SK-N-SH (cell line): ENCODE measurements at places on chromosomes 1 and 21. TPM values are rescaled to one million over a fixed set of nuclear protein-coding genes. Genes with fewer than 3 reads are reported as not detected.

- no peak overlapping the region for H3K27ac ChIP-seq
- no peaks in the 10 kb centered on the region for H3K27me3 ChIP-seq
- H3K4me3 ChIP-seq = no peak overlapping the region
- H3K4me1 ChIP-seq = no peaks in the 10 kb centered on the region
- DNase-seq = no peak
These were observed 54.6 kb downstream of the F3 start for GRCh38 chr1:94486990-94487389.

GRCh38 chr1:98059620-98060019 is 138.8 kb upstream of the DPYD start:
- H3K4me3 ChIP-seq = no peak overlapping the region
- no peaks in the 10 kb centered on the region for H3K36me3 ChIP-seq
- H3K4me1 ChIP-seq = peaks cover 3% of the 10 kb centered on the region
- H3K27ac ChIP-seq = no peak overlapping the region
- no peaks in the 10 kb centered on the region for H3K27me3 ChIP-seq
- no peak for DNase-seq

- no peak for DNase-seq
- H3K36me3 ChIP-seq = no peaks in the 10 kb centered on the region
These were observed 101.6 kb downstream of the GABPA start for GRCh38 chr21:25836396-25836795.

DNA sequence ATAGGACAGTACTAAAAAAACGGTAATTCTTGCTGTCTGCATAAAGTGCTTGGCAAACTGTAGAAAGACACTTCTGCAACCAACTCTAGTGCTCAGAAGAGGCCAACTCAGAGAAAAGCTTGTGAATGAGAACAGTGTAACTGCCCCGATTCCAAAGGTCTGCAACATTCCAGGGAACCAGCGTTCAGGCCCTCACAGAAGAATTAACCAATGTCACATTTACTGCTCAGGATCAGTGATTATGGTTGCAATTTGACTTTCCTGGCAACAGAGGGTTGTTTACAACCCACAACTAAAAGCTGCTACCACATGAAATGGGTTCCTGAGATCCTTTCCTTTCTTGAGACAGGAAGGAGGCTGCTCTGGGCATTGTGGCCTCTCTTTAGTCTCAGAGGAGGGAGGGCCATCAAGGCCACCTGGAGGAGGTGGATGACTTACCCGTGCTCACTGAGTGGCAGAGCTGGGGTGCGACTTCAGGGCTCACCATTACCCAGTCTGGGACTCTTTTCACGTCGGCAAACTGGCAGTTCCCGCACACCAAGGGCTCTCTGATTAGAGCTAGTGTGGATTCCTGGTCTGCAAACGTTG is 15.3 kb downstream of the SRSF4 start:
- no peak overlapping the region for H3K4me3 ChIP-seq
- H3K4me1 ChIP-seq = peaks cover 17% of the 10 kb centered on the region; the same call in 1 of the 2 replicates
- peaks cover 64% of the 10 kb centered on the region for H3K36me3 ChIP-seq
- H3K27ac ChIP-seq = no peak overlapping the region

- peak; percentile 67 for DNase-seq
- H3K4me3 ChIP-seq = no peak overlapping the region
- peaks cover 19% of the 10 kb centered on the region; the same call in 1 of the 2 replicates for H3K27me3 ChIP-seq
- peaks cover 19% of the 10 kb centered on the region for H3K4me1 ChIP-seq
- no peak overlapping the region for H3K27ac ChIP-seq
- no peaks in the 10 kb centered on the region for H3K36me3 ChIP-seq
These were observed 250.8 kb downstream of the FOXD2 start for GRCh38 chr1:47688461-47689296.

- H3K27ac ChIP-seq = no peak overlapping the region
- H3K36me3 ChIP-seq = no peaks in the 10 kb centered on the region
These were observed 25.1 kb downstream of the IRF2BP2 start for GRCh38 chr1:234584926-234585325.

DNA sequence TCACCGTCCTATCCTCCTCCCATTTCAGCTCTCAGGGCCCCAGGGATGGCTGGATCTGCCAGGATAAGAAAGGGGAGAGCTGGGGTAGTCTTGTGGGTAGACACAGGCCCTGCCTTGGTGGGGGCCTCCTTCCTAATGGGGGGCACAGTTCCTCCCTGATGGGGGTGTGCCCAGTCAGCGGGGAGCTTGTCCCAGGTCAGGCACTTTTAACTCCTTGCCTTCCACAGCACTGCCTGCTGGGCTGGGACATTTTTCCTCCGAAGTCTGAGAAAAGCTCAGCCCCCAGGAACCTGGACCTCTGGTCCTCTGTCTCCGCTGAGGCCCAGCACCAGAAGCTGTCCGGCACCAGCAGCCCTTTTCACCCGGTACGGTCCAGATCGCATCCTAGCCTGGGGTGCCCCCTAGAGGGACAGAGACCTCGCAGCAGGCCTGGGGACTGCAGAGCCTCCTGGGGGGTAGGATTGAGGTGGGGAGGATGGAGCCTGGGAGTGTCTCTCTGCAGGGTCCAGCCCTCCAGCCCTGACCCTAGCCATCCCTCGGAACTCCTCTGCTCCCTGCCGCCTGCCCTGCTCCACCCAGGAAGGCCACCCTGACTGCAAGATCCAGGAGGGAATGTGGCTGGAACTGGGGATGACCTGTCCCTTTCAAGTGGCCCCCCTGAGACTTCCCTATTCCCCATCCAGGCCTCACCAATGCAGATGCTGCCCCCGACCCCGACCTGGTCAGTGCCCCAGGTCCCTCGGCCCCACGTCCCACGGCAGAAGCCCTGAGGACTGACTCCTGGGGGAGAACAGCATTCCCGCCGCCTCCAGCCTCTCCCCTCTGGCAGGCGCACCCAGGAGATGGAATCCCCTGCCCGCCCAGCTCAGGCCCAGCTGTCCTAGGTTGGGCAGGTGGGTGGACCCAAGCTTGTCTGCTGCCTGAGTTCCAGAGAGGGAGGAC is 12.0 kb downstream of the MIIP start:
- DNase-seq = peak; percentile 80
- H3K27me3 ChIP-seq = no peaks in the 10 kb centered on the region
- peaks cover 3% of the 10 kb centered on the region for H3K36me3 ChIP-seq
- H3K27ac ChIP-seq = no peak overlapping the region
- no peaks in the 10 kb centered on the region for H3K4me1 ChIP-seq

DNA sequence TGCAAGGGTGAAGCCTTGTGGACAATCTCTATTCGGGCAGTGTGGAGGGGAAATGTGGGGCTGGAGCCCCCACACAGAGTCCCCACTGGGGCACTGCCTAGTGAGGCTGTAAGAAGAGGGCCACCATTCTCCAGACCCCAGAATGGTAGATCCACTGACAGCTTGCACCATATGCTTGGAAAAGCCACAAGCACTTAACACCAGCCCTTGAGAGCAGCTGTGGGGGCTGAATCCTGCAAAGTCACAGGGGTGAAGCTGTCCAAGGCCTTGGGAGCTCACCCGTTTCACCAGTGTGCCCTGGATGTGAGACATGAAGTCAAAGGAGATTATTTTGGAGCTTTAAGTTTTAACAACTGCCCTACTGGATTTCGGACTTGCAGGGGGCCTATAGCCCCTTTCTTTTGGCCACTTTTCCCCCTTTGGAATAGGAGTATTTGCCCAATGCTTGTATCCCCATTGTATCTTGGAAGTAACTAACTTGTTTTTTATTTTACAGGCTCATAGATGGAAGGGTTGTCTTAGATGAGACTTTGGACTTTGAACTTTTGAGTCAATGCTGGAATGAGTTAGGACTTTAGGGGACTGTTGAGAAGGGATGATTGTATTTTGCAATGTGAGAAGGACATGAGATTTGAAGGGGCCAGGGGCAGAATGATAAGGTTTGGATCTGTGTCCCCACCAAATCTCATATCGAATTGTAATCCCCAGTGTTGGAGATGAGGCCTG is 16.3 kb upstream of the COL6A1 start:
- H3K4me3 ChIP-seq = no peak overlapping the region
- H3K27ac ChIP-seq = no peak overlapping the region
- H3K27me3 ChIP-seq = no peaks in the 10 kb centered on the region
- no peaks in the 10 kb centered on the region for H3K4me1 ChIP-seq
- no peaks in the 10 kb centered on the region for H3K36me3 ChIP-seq

The BCAN gene
- polyA plus RNA-seq = 0.13 and 0.25 TPM in 2 replicates

The CCDC24 gene
- 7.5 and 11.8 TPM in 2 replicates for polyA plus RNA-seq
